ENCODE measurements at places on chromosomes 2 and 18. TPM values are rescaled to one million over a fixed set of nuclear protein-coding genes. Genes with fewer than 3 reads are reported as not detected.

- no peak for DNase-seq
Observed at GRCh38 chr18:55252053-55252675, 292.9 kb upstream of the CCDC68 start.

- DNase-seq: no peak
Observed at GRCh38 chr2:73897240-73897583, 4.4 kb downstream of the ACTG2 start.

DNA sequence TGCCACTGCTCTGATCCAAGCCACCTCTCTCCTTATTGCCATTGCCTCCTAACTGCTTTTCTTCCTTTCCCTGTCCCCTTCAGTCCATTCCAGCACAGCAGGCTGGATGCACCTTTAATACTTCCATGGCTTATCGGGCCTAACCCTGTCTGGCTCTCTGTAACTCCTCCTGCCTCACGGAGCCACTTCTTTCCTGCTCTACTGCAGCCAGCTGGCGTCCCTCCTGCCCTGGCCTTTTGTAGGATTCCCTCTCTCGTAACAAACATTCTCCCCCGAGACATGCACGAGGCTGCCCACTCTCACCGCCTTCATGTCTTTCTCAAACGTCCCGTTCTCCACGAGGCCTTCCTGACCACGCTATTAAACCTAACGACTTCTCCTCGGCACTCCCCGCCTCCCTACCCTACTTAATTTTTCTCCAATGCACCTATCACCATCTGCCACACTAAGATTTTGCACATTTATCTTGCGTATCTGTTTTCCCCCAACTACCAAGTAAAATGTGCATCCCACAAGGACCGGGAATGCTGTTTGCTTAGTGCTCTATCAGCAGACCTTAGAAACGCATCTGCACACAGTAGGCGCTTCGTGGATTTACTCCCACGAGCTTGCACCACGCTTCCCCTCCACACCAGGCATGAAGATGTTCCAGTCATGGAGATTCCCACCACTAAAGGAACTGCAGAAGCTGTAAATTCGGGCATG, 728 bp upstream of the C18orf63 start:
- no peak for DNase-seq

DNA sequence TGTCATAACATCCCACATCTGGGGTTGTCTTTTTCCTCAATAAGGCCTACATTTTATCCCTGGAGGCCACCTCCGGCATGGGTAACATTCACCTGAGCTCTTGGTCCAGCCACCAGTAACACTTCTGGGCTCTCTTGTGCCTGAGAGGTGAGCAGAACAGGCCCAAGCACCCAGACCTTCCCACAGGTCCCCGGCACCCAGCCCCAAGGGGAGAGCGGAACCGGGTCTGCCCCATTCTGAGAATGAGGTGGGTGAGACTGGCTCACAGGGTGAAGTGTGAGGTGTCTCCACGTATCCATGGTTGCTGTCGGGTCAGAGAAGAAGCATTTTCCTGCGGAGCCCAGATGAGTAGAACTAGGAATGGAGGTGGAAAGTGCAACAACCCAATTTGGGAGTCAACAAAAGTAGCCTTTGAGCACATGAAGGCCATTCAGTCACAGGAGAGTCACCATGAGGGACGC, 496.7 kb upstream of the MYT1L start:
- DNase-seq: no peak

DNA sequence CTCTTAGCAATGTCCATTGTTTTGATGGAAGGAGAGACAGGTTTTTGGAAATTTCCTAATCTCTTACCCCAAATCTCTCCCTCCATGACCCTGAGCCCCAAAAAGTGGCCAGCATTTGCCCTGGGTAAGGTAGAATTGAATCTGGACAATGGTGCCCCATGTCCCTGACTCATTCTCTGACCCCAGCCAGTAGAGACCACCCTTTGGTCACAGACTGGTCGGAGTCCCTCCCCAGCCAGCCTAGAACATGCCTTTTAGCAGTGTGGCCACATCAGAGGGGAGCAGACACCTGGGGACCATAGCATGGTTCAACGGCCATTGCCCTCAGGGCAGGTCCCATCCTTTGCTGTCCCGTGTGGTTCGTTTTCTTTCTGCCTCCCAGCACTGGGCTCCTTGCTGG, 6.5 kb upstream of the NT5DC4 start:
- DNase-seq: no peak

DNA sequence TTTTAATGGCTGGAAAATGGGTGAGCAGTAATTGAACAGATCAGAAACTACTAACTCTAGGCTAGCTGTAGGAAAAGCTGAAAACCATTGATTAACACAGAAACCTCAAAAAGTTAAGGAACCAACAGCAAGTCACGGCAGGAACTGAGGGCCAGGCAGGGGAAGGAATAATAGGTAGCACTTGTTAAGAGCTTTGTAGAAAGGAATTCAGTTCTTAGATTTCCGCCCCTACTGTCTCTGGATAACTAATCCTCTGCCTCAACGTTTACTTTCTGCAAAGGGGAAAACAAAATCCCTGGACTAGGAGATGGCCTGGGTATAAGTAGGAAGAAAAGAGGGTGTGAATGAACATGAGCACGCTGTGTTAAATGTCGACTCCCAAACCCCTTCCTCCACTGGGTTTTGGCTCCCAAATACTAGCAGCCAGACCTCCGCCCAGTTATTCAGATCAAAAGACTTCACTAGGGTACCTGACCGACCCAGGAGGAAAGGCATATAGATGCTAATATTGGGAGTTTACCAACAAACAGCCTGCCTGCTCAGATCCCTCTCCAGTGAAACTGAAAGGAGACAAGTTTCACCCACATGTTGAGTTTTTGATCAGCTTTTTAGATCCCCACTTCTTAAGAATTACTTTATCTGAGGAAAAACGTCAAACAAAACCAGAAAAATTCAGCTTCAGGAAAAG, 12.4 kb downstream of the SMAD2 start:
- no peak for DNase-seq

Gene SCN9A
- total RNA-seq: 1.0 TPM

Gene CHRNG
- total RNA-seq: not detected

Gene TRIB2
- total RNA-seq: 9.9 TPM

Gene EMILIN1
- total RNA-seq: 0.69 TPM
